Heart left ventricle (tissue), 16 donors: ENCODE measurements at places on chromosomes 7 and 10.
A peak's percentile ranks its signal among the peaks of the same experiment; 100 is the strongest.

- DNase-seq: no peak
Measured at GRCh38 chr10:105952153-105952552, 1212.4 kb downstream of the SORCS1 start.

GRCh38 chr7:136359333-136359903, 382.3 kb upstream of the MTPN start:
- DNase-seq: no peak

DNA sequence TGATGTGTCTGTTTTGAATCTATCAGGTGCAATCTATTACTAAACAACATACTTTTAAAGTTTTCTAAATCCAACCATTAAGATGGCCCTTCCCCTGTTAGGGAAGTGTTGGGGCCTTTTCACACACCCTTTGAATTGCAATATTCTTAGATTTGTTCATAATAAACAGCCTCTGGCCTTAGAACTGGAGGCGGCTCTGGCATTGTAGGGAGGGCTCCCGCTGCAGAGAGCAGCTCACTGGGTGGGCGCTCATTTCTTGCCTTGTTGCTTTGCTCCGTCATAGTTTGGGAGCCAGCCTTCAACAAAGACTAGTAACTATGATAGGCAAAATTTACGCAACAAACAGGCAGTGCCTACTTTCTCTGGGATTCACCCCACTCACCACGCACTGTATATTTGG, 4.2 kb upstream of the HOXA10 start:
- no peak for DNase-seq

DNA sequence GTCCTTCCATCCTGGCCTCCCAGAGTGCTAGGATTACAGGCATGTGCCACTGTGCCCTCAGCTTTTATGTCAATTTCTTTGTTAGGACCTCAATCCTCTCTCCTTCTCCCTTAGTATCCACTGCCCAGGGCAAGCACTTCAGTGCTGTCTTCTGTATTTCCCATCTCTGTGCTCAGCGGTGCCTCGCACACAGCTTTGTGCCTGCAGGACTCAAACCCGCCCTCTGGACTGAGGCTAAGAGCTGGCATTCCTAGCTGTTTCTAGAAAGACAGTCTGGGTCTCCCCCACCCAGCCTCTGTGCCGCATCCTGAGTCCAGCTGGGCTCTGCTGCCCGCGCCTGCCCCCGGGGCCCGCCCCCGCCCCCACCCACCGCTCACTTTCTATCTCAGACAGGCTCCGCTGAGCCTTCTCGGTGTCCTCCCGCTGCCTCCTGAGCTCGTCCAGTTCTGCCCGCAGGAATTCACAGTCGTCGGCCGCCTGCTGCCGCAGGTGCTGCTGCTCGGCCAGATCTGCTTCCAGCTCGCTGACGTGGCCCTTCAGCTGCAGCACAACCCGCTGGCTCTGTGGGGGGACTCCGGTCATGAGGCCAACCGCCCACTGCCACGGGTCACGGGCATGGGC, 67.3 kb downstream of the SPDYE5 start:
- no peak for DNase-seq

DNA sequence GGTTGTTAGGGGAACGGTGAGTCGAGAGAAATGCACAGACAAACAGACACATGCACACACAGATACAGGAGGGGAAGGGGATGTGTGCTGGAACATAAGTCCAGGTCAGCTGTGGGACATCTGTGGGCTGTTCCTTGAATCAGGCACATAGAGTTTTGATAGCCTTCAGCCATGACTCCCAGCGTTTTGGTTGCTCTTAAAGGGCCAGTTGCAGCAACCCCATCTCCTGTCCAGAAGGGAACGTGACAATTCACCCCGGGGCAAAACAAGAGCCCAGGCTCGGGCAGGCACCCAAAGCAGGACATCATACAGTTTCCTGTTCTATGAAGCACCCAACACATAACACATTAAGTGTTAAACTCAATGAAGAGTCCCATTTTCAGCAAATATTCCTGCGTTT, 9.6 kb downstream of the INSYN2A start:
- no peak for DNase-seq

- DNase-seq: no peak
Measured at GRCh38 chr7:116782177-116782711, 80.1 kb upstream of the CAPZA2 start.

- DNase-seq: no peak
Measured at GRCh38 chr10:75542906-75543305, 111.5 kb downstream of the LRMDA start.

- DNase-seq: no peak
Measured at GRCh38 chr7:26583094-26583648, 281.2 kb downstream of the SKAP2 start.

DNA sequence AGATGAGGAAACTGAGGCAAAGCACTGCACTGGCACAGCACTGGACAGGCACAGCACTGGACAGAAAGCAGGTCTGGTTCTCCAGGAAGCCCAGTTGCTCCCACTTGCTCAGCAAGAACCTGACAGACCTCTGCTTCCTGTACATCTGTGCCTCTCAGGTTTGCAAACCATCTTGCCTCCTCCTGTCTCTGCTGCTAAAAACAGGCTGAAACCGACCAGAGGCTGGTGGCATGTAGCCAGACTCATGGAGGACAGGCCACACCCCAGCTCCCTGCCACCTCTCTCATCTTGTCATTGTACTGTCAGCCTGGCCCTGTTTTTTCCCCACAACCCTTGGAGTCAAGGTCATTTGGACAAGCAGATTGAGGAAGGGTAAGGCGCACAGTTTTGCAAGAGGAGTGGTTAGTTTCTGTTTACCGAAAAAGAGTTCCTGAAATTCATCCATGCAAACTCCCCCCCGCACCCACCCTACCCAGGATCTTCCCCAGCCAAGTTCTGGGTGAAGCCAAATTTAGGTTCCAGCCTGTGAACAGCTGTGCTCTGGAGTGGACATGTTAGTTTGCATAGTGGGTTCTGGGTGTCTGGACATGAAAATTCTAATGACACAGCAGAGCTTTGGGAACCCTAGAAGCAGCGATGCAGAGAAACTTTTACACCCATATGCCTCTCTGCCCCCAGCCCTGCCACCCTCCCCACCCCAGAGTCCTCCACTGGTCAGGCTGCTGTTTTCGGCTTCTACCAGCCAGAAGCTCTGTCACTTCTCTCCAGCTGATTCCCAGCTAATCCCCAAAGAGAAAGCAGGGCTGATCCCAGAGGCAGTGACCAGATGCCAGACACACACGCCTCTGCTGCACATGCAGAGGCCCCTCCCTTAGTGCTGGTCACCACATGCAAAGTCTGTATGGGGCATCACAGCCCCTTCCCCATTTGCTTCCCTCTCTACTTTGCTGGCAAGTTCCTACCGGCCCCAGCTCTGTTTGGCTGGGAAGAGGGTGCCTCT, 8.5 kb upstream of the C10orf105 start:
- DNase-seq: peak; percentile 70

DNA sequence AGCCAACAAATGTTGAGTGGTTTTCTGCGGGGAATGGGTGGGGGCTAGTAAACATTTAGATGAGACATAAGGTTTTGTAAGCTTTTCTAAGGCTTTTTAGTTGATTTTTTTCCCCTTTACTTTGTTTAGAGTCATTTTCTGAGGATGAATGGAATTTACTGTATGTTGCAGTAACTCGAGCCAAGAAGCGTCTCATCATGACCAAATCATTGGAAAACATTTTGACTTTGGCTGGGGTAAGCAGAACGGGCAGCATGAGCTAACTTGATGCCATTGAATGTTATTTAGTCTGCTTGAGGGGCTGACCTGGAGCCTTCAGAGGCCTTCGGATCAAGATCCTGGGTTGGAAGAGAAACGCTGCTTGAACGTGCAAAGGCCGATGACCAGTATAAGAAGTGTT, 37.3 kb downstream of the FBH1 start:
- DNase-seq: no peak

GRCh38 chr7:157394246-157395191, 57.7 kb downstream of the DNAJB6 start:
- DNase-seq: peak; percentile 19

- no peak for DNase-seq
Measured at GRCh38 chr10:20856484-20856883, 40.6 kb downstream of the NEBL start.

DNA sequence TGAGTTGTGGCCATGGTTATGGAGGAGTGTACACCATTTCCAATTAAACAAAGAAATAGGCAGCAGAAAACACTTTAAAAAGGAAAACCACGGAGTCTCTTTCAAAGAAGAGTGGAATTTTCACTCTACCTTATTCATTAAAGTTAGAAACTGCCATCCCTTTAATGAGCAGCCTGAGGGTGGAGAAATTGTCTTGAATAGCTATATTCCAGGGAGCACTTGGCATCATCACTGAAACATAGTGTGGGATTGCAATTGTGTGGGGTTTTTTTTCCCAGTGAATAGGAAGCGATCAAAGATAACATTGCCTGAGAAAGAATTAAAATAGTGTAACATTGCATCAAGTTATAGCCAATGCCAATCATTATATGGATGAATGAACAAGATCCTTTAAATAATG, 191.6 kb downstream of the TEX36 start:
- DNase-seq: no peak

DNA sequence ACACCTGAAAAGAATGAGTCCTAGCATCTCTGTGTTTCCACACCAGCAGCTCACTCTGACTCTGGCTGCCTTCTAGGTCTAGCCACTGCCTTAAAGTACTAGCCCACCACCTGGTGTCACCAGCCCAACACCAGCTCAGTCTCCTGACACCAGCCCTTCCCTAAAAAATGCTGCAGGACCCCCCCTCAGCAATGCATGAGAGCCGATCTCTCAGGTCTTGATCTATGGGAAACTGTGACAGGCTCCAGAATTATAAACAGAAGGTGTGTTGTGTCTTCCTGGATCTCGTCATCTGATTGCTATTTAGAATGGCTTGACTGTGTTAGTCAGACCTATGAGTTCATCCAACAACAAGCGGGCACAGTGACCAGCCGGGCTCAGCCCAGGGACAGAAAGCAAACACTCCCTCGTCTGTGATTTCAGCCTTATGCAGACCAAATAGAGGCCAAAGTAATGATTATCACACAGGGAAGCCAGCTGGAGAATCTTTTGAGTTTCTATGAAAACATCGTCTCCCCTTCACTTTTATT, 66.6 kb downstream of the CUBN start:
- DNase-seq: no peak

- DNase-seq: peak; percentile 61
Measured at GRCh38 chr7:44063894-44064651, 1.3 kb downstream of the PGAM2 start.

GRCh38 chr10:114315566-114316420, 76.7 kb downstream of the VWA2 start:
- DNase-seq: no peak

DNA sequence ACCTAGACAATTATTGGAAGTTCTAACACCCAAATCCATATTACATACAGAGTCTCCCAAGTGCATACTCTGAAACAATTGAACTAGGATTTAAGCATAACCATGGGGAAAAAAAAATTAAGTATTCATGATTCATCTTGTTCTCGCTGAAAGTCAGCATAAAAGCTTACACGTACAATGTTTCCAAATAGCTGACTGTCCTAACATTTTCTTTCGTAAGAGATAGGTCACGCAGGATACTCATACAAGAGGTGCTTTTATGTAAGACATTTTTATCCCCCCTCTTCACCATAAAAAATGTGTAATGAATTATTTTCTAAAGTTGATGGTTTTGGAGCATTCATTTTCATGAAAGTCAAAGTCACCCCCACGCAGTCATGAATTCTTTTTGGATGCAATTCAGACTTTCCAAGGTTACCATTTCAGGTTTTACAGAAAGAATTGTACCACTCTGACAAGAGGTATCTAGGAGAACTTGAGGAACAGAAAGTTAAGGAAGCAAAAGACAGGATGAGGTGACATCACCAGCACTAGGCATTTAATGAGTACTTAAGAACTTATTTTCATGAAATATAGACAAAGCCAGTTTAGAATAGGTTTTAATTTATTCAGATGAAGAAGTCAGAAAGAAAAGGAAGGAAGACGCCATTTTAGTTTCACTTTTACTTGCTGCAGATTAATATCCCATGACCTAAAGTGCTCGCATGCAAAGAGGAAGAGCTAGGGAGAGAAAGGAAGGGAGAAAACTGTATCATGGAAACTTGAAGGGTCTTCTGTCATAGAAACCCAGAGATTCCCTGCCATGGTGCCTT, 55.8 kb downstream of the TMEM26 start:
- no peak for DNase-seq

DNA sequence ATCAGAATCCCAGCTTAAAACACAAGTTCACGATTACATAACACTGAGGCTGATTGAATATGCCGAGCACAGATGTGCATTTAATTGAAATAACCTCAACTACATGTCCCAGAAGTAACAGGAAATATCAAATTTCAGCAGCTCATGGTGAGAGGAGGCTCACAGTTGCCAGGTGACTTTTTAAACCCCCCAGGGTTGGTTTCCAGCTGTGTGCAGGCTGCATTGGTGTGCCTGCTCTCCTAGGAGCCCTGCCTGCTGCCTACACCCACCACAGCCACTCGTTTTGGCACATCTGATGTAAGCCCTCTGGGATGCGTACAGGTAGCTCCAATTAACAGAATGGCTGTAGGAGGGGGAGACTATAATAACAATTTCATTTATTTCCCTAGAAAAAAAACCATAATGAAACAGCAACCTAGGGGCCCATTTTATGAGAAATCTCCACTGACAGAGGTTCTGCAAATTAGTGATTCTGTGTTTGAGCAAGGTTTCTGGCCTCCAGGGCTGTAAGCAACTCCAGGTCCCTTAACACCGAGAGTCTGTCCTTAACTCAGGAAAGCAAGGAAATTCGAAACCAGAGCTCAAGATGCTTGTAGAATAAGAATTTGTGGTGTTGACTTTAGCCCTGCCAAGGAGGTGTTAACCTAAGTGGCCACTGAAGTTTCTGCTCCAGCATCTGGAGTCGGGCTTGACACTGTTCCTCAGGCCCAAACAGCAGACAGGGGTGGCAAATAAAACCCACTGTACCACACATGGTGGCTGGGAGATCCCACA, 161.9 kb downstream of the BMPER start:
- no peak for DNase-seq

DNA sequence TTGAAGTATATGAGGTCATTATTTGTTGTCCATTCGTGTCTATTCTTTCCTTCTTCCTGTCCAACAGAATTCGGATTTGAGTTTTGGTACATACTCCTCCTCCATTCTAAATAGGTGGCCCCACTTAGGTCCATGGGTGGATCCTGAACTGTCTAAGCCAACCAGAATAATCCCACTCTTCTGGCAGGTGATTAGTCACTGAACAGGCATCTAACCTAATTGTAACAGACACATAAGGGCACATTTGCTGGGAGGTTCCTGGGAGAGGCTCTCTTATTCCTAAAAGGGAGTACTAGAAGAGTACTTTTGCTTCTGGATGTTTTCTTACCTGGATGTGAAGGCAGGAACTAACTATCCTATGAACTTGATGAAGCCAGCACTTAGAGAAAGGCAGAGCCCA, 16.8 kb downstream of the LRRC72 start:
- no peak for DNase-seq

DNA sequence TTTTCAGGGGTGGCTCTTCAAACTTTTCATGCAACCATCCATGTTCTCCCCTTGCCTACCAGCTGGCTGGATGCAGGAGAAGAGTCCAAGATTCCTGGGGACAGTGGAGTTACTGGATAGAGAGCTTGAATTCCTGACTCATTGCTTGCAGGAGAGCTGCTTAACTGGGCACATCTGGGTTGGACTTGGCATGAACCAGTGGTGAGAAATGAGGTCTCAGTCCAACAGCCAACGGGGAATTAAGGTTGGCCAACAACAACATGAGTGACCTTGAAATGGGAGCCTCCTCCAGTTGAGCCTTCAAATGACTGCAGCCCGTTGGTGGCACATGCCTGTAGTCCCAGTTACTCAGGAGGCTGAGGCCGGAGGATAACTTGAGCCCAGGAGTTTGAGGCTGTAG, 58.1 kb upstream of the OPN4 start:
- DNase-seq: no peak
